ENCODE measurements at places on chromosomes 3 and 15.

DNA sequence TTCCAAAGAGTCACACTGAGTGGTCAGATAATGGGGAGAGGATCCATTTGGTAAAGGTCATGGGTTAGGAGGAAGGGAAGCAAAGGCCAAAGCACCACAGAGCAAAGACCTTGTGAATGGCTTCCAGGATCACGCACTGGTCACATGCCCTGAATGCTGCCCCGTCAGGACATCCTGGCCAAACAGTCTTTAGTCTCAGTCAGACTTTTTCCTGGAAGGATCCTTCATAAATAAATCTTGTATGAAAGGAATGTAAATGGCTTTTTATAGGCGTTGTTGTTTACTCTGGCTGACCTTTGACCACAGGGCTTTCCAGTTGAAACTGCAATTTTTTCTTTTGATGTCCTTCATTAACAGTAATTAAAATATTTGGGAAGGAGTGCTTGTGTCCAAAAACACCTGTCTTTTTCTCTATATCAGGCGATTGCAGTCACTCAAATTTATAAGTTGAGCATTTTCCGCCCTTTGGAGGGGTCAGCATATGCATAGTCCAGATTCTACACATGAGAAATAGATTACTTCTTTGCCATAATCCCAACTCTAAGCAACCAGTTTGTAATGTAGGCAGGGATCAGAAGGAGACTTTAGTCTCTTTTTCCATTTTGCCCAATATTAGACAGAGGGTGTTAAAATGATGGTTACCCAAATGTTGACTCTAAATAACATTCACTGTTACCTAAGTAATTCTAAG lies 48.4 kb downstream of the CHAC1 start:
- no peak for DNase-seq

GRCh38 chr3:17640466-17640865 lies 102.0 kb downstream of the TBC1D5 start:
- peak; percentile 63 for DNase-seq

GRCh38 chr3:120145542-120146285 lies 51.5 kb upstream of the GSK3B start:
- DNase-seq = no peak

GRCh38 chr15:92780843-92781242 lies 119.3 kb upstream of the CHD2 start:
- DNase-seq = no peak

DNA sequence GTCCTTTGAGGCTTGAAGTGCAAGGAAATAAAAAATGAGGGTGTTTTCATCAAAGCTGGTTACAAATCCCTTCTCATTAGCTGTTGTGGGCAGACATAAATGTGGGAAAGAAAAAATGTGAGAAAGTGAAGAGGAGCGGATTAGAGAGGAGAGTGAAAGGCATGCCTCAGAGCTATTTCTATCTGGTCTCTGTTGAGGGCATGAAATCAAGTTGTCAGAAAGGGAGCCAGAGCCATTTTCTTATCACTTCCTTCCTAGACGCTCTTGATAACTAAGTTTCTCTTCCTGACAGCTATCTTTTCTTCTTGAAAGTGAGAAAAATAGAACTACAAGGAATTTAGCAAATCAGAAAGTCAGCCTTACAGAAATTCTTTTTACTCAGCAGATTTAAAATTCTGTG lies 20.8 kb upstream of the CAPN3 start:
- DNase-seq = no peak

DNA sequence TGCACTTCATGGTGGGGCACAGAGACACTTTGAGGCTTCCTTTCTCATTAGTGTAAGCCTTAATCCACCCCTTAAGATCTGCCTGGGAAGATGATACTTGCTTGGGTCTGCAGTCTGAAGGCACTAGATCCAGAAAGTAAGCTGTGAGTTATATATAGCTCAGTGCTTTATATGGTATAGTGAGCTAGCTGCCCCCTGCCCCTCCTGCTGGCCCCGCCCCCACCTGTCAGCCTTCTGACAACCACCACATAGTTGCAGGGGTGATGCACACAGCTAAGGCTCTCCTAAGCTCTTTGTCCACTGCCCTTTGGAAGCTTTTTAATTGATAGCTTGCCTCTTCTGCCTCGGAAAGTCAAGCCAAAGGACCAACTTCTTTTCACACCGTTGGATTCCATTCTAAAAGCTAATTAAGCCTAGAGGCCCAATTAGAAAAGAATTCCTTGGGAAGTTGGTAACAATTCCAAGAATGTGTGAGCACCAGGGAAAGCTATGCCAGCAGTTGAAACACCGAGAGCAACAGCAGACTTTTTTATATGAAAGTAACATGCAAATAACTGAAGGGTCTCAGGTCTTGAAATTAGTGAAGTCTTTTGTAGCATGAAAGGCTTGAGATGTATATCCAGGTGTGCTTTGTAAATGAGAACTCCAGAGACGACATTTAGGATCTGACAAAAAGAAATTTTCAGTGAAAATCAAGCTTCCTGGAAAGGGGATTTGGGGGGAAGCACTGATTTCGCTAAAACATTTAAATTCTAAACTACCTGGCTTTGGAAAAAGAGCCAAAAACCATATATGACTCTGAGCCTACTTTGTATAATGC lies 2.3 kb downstream of the TPM1 start:
- no peak for DNase-seq

- DNase-seq = no peak
Measured at GRCh38 chr3:159733194-159733860, 255.3 kb upstream of the IL12A start.

DNA sequence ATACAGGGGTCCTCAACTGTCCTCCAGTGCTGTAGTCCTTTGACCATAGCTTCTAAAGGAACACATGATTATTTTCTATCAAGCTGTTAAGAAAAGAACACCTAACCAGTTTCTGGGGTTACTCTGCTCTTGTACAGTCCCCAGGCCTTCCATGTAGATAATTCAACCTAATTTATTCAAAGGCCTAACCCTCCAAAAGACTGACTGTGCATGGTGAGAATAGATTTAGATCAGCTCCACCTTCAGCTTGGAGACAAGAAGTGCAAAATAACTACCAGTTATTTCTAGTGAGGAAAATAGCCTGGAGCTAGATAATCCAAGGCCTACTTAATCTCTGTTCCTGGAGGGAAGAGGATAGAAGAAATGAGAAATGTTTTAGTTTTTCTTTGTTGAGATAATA lies 87.9 kb downstream of the GMNC start:
- DNase-seq = no peak

GRCh38 chr3:161221806-161222600 lies 892 bp downstream of the NMD3 start:
- peak; percentile 11 for DNase-seq
